Activated naive CD4-positive, alpha-beta T cell treated with Interleukin-2 at 50 U/mL for 16 hours (primary cell): ENCODE measurements at places on chromosomes 5 and 9.

DNA sequence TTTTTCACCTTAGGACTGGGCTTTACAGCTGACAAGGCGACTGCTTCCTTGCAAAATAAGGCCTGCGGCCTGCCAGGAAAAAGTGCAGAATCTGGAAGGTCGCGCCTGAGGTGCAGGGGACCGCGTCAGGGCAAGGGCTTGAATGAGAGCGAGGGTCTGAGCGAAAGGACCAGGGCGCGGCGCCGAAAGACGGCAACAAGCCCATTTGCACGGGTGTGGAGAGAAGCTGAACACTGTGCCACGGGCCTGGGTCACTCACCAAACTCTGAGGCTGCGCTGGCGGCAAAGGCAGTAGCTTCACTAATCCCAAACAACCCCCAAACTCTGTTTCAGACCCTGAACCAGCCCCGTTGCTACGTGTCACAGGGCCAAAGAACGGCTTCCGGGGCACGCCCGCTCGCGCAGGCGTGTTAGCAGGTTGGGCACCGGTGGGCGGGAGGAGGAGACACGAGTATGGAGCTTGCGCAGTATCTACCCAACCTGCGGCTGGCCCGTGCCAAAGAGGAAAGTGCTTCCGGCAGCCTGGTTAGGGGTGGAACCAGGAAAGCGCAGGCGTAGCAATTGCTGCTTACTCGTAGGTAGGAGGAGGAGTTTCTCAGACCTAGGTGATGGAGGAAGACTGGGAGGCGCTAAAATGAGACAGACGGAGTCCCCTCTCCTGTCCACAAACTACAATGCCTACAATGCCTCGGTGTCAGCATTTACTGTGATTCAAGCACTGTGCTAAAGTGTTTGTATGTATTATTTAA is at the start of the genes KCTD16 and YIPF5:
KCTD16 (plus strand) TSS at position 598 of the 749 bp plus-strand sequence.
YIPF5 (minus strand) TSS at position 384 of the 749 bp plus-strand sequence. CDS start 704 bp downstream, outside the sequence.
- DNase-seq, result peak; percentile 98

DNA sequence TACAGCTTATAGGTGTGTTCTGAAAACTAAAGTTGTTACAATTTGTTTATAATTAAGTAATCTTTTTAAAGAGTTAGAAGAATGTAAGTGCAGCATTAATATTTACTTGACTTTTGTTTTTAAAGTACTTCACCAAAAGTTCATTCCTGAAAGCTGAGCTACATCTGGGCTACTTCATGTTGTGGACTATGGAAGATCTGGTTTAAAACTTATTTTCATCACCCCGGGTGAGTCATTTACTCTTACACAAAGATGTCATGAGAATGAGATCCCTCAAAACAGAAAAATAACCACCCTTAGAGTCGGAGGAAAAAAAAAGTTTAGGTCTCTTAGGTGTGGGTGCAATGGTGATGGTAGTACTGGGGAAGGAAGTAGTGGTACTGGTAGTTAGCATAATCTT is 5.1 kb downstream of the POU5F2 start:
- DNase-seq, result no peak

DNA sequence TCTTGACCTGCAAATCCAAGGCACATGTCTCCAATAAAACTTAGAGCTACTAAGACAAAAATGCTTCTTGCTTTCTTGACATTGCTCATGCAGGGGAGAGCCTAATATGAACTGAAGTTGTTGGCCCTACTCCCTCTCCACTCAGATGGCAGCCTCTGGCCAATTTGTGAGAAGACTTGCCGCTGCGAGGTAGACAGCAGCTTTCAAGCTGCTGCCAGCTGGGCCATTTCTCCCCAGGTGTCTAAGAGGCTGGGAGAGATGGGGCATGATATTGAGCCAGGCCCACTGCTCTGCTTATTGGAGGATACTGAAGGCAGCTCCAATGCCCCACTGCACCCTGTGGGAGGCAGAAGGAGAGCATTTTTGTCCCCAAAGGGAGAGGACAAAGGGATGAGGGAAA is 380.5 kb downstream of the RASEF start:
- no peak for DNase-seq

- no peak for DNase-seq
Measured at GRCh38 chr5:156396063-156396829, 69.3 kb downstream of the SGCD start.

DNA sequence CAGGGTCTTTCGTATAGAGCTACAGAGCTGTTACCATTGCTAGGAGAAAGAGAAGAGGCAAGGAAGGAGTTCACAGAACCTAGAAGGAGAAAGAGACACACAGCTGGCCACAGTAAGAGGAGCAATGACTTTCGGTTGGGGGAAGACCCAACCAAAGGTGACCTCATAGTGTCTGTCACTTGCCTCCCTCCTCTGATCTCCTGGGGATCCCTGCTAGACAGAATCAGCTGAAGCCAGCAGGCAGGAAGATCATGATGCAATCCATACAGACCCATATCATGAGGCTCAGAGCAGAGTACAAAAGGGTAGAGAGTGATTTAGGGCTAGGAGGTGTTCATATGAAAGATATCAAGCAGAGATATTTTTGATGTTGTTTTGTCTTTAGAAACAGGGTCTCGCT is 26.0 kb upstream of the EPB41L4B start:
- DNase-seq, result no peak

DNA sequence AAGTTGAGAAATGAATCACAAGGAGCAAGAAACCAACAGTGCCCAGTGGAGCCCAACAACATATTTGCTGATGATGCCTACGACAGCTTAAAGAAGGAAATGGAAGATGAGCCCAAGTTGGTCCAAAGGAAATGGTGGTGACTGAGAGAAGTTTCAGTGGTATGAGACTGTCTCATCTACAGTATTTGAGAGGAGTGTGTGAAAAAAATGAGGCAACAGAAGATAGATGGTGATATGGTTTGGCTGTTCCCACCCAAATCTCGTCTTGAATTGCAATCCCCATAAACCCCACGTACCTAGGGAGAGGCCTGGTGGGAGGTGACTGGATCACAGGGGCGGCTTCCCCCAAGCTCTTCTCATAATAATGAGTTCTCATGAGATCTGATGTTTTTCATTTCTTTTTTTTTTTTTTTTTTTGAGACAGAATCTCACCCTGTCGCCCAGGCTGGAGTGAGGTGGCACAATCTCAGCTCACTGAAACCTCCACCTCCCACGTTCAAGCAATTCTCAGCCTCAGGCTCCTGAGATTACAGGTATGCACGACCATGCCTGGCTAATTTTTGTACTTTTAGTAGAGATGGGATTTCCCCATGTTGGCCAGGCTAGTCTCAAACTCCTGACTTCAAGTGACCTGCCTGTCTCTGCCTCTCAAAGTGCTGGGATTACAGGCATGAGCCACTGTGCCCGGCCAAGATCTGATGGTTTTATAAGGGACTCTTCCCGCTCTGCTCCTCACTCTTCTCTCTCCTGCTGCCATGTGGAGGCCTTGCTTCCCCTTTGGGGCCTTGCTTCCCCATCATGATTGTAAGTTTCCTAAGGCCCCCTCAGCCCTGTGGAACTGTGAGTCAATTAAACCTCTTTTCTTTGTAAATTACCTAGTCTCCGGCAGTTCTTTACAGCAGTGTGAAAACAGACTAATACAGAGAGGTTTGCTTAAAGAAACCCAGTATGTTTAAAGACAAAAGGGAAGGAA is 30.2 kb downstream of the EFCAB9 start:
- DNase-seq, result peak; percentile 71

DNA sequence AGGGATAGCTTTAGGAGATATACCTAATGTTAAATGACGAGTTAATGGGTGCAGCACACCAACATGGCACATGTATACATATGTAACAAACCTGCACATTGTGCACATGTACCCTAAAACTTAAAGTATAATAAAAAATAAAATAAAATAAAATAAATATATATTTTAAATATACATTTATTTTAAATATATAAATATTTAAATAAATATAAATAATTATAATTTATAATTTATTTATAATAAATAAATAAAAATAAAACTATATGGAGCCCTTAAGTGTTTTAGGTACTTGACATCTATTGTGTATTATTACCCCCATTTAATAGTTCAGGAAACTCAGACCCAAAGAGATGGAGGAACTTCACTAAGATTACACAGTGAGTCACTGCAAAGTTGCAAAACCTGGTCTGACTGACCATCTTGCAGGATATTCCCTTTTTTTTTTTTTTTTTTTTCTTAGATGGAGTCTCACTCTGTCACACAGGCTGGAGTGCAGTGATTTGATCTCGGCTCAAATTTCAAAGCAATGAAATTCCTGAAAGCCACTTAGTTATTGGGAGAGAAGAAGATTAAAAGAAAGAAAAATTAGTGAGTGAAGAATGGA is 5.8 kb upstream of the C5orf52 start:
- DNase-seq, result no peak

- no peak for DNase-seq
Measured at GRCh38 chr5:2801577-2802525, 50.4 kb upstream of the IRX2 start.

DNA sequence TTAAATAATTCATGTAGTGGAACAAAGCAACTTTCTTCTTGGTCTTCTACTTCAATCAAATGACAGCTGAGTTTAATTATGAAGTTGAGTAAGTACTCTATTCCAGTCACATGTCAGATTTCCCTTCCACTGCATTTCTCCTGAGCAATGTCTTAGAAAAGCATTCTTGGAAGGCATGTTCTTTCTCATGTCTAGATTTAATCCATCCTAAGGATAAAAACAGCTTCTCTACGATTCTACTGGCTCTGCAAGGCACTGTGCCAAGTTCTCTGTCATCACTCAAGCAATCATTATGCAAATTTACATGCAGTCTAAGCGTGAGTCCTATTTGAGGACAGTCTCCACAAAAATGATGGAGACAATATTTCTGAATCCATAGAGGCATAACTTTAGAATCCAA is 142.4 kb downstream of the YIPF5 start:
- no peak for DNase-seq

- no peak for DNase-seq
Measured at GRCh38 chr5:168790002-168790635, 211.0 kb upstream of the PANK3 start.

DNA sequence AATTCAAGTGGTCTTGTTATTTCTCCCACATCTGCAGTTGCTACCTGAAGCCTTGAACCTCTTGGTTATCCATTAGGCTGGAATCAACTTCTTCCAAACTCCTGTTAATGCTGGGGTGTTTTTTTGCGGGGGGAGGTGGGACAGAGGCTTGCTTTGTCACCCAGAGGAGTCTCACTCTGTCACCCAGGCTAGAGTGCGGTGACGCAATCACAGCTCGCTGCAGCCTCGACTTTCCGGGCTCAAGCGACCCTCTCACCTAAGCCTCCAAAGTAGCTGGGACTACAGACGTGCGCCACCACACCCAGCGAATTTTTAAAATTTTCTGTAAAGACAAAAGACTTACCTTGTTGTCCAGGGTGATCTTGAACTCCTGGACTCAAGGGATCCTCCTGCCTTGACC is 4.4 kb downstream of the SCGB3A1 start:
- no peak for DNase-seq

GRCh38 chr5:3181671-3182070 is 414.0 kb upstream of the IRX1 start:
- DNase-seq, result no peak

DNA sequence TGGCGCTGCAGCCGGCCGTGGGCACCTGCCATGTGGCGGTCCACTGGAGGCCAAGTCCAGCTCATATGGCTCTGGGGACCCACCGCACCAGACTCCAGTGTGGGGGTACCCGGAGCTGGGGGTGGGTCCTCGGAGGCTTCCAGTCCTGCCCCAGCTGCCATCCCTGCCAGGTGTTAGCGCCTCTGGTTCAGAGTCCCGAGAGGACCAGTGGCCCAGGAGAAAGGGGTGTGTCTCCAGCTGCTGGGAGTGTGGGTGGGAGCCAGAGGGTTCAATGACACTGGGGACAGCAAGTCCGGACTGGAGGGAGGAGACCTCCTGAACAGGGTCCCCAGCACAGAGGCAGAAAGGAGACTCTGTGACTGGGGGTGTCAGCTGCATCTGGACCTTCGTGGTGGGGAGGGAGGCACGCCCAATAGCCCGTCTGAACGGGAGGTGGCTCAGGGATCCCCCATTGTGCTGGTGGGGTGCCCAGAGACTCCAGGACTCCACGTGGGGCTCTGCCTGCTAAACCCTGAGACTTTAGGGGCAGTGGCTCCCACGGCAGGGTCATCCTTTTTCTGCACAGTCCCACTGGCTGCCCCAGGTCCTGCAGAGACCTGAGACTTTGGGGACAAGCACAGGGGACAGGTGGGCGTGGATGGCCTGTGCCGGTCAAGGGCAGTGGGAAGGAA is 2.4 kb upstream of the AHRR start:
- no peak for DNase-seq

- DNase-seq, result no peak
Measured at GRCh38 chr9:104923740-104924139, 4.2 kb downstream of the ABCA1 start.

DNA sequence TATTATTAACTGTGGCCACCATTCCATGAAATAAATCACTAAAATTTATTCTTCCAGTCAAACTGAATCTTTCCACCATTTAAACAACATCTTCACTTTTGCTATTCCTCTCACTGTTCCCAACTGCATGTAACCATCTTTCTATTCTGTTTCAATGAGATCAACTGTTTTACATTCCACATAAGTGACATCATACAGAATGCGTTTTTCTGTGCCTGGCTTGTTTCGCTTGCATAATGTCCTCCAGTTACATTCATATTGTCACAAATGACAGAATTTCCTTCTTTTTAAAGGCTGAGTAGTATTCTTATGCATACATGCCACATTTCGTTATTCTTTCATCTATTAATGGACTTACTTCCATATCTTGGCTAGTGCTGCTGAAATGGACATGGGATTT is 738.2 kb downstream of the SEMA5A start:
- DNase-seq, result no peak

DNA sequence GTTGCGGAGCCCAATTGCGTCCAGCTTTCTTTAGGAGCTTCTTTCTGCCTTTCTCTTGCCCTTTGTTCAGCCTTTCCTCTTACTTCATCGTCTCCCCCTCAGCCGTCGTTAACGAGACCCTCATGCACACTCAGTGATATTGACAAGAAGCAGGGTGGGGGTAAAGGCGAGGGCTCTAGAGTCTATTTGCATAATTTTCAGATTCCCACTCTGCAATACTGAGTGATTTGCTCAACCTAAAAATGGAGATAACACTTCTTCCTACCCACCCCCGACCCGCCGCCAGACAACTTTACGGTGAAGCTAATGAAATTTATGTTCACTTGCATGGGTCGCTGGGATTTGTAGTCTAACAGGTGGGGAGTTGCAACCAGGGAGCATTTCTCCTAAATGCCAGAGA is 1.3 kb upstream of the TBC1D2 start:
- DNase-seq, result peak; percentile 23

DNA sequence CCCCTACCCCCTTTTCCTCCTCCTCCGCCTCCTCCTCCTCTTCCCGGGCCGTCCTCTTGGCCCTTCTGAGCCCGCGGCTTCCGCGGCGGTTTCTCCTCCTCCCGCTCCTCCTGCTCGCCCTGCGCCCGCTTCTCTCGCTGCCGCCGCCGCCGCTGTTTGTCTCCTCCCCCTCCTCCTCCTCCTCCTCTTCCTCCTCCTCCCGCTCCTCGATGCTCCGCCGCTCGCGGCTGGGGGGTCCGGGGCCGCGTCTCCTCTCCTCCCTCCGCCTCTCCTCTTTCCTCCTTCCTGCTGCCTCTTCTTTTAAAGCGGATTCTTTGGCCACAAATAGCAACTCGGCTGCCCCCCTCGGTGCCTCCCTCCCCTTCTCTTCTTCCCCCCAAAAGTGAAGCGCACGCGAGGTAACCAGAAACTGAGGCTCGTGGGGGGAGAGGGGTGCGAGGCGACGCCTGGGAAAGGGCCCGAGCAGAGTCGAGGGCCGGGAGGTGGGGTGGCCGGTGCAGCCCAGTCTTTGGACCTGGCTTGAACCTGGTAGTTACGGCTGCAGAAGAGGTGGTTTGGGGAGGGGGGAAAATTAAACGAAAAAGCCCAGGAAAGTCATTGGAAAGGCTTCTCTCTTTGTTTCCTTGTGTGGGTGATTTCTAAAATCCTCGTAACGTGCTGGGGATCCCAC is 1058.5 kb upstream of the DMAC1 start:
- DNase-seq, result no peak

GRCh38 chr9:121259935-121260334 is 8.0 kb upstream of the GSN start:
- no peak for DNase-seq

GRCh38 chr5:30956251-30956650 is 237.2 kb upstream of the CDH6 start:
- DNase-seq, result no peak
